ENCODE measurements at places on chromosomes 5 and 9. TPM values are rescaled to one million over a fixed set of nuclear protein-coding genes. Genes with fewer than 3 reads are reported as not detected.

The ISL1 gene
- total RNA-seq = not detected

GRCh38 chr9:81052846-81053245 is 636.5 kb downstream of the TLE1 start:
- DNase-seq = no peak

DNA sequence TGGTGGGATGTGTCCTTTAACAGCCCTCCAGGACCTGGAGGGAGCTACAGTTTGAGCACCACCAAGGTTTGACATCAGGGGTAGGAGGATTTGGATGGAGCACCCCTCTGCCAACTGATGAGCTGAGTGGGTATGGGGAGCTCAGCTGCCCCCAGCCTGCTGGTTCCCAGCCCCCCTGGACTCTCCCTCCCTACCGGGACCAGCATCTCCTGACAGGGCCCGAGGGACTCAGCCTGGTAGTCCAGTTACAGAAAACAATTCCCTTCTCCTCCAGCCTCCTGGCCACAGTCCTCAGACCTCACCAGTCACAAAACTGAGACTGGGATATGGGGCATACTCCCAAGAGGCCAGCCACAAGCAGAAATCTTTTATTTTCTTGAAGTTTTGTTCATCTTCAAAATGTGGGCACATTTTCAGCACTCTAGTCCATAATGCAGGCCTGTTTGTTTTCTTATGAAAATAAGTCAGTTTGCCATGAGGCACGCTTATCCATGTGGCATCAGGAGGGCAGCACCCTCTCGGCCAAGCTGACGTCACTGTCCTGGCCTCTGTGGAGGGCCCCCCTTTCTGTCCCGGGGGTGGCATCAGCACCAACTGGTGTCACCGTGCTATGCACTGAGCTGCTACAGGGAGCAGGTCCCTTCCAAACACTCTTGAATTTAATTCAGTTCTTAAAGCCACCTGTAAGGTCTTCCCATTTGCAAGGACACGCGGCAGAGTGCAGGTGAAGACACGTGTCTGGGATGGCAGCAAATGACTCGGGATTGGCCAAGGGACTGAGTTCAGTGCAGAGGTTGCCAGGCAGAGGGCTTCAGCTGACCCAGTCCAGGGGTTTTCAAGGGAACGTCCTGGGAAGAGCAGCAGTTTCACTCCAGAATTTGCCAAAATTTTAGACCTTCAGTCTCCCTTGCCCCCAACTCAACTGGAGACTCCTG is 187.6 kb downstream of the GADD45G start:
- no peak for DNase-seq

DNA sequence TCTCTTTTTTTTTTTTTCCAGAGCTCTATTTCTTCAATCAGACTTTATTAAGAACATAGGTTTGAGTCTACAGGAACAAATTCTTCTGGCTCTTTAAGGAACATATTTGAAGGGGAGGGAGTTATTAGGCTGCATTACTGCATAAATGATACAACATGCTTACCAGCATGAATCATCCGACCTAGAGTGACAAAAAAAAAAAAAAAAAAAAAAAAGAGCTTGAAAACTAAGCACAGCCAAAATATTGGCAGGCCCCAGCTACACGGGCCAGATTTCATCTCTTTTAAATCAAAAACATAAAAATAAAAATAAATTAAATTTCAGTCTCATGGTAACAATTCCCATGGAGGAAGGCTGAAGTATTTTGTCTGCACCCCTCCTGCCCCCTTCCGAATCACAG is 26.3 kb downstream of the MSX2 start:
- DNase-seq = no peak

- no peak for DNase-seq
These were observed 808.1 kb downstream of the EFNA5 start for GRCh38 chr5:106862450-106863193.

All from natural killer cell (primary cell).